ENCODE measurements at places on chromosomes 3 and 15.

GRCh38 chr15:75738014-75738646 is 25.5 kb upstream of the CSPG4 start:
- no peak for DNase-seq

- DNase-seq, result peak; percentile 43
These were observed 68.0 kb downstream of the TIPARP start for GRCh38 chr3:156742401-156742800.

- peak; percentile 95 for DNase-seq
These were observed 31.3 kb upstream of the TCF12 start for GRCh38 chr15:56886932-56887781.

- DNase-seq, result no peak
These were observed 31.0 kb downstream of the NR2F2 start for GRCh38 chr15:96361309-96362010.

Measured in NCI-H774 (cell line).